Activated naive CD4-positive, alpha-beta T cell (primary cell): ENCODE measurements at places on chromosomes 7 and 10.

DNA sequence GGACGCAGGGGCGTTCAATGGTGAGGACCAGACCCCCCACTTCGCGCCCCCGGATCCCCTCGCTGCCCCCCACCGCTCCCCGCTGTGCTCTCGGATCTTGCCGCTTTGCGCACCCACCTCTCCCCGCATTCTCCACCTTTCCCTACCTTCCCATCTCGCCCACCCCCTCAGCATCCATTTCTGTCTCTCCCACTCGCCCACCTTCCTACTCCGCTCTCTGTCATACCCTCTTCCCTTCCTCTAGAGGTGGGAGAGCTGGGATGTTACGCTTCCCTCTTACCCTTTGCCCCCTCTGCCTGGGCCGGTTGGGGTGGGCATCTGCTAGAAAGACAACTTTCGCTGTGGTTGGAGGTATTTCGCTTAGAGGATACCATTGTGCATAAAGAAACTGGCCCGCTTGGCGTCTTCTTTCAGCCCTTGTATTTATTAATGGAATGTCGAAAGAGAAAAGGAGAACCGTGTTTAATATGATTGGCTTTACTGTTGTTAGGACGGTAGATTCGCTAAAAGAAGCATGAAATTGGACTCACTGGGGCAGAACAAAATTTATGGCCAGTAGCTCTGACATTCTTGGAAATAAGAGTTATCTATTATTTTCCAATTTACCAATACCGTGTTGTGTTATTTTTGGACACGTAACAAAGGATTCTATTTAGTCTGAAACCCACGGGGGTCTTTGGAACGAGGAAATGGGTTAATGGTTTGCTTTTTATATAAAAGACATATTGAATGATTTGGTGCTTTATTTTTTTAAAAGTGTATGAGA, 873 bp downstream of the PRKAR2B start:
- no peak for DNase-seq

DNA sequence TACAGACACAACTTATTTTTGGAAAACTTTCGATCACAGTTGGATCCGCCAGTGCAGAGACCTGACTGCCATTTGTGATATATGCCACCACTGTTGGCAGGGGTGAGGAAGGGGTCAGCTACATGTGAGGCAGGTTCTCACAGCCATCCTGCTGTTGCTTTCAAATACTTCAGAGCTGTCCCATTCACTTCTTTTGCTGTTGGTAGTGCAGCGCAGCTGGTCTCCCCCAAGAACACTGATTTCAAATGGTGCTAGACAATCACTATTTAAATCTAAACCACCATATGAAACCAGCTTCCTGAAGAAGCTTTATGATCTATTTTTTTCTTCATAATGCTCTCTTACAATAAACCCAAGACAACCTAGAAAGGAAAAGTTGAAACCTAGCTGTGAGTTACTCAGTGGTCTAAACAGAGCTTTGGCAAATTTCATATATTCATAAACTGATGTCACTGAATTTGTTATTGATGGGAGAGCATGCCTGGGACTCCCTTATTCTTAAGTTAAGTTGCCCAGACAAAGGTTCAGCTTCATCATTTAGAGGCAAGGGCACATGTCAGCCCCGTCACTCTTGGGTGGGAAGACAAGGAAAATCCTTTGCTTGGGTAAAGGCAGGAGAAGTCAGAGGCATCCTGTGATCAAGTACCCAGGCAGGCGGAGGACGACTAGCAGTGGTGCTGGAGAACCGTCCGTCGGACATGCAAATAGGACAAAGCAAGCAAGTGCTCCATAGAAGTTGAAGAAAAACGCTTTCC, 143.4 kb upstream of the KLF14 start:
- DNase-seq = no peak

DNA sequence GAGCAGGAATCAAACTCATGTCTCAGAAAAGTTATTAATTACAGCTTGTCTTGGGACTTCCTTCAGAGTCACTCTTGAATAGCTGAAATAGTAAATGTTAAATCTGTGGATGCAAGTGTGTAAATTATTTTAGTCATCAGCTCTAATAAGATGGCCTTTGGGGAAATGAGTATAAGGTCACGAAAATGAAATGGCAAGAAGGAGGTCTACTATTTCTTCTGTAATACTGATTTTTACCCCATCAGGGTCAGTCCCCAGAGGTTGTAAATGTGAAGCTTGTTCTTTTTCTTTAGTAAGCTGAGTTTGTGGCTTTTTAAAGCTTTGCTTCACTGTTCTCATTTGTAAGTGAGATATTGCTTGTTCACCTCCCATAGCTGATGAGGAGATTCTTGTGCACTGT, 63.9 kb downstream of the GBF1 start:
- no peak for DNase-seq

GRCh38 chr7:139081584-139081983, 27.9 kb downstream of the ZC3HAV1 start:
- DNase-seq = no peak

GRCh38 chr10:101840741-101841453, 2.7 kb downstream of the KCNIP2 start:
- DNase-seq = peak; percentile 36

DNA sequence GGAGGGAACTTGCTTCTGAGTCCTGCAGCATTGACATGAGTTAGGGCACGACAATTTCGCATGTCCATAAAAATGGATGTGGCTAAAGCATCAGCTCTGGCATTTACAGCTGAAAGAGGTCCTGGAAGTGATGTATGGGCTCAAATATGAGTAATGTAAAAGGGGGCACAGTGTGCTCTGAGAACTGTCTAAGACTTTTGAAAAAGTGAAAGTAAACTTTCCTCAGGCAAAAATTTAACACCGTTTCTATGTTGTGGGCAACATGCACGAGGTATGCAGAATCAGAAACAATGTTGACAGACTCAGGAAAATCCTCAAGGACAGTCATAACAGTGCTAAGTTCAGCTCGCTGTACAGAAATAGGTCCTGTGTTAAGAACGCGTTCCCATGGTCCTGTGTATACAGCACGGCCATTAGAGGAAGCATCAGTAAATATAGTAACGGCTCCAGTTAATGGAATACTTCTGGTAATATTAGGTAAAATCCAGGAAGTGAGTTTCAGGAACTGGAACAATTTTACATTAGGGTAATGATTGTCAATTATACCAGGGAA, 37.9 kb upstream of the AKR1C2 start:
- DNase-seq = no peak

GRCh38 chr10:47050618-47051455, 139.6 kb downstream of the PTPN20 start:
- no peak for DNase-seq

- DNase-seq = no peak
Observed at GRCh38 chr10:84340187-84340586, 11.8 kb downstream of the CCSER2 start.

DNA sequence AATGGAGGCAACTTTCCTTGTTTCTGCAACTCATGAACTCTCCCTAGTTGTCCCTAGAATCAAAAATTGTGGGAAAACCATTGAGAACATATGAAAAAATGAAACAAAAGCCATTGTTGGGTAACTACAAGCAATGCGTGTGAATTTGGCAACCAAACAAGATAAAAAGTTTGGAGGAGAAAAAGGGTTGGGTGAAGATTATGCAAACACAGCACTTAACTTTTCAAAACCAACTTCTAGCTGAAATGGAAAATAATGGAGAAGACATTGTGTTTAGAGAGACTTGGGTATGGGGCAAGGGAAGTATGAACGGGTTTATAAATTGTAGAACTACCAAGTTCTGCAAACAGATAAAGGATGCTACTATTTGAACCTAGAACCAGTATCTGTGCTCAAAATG, 89.0 kb upstream of the SVIL start:
- no peak for DNase-seq

DNA sequence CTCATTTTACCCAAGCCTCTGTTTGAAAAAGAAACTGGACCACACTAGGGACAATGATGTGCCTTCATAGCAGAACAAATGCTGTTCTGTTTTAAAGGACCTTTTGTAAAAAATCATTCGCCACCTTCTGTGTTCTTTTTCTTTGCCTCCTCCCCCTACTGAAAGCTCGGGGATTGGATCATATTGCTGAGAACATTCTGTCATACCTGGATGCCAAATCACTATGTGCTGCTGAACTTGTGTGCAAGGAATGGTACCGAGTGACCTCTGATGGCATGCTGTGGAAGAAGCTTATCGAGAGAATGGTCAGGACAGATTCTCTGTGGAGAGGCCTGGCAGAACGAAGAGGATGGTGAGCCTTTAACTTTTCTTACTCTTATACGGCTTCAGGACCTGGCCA, 62.2 kb downstream of the POLL start:
- no peak for DNase-seq

DNA sequence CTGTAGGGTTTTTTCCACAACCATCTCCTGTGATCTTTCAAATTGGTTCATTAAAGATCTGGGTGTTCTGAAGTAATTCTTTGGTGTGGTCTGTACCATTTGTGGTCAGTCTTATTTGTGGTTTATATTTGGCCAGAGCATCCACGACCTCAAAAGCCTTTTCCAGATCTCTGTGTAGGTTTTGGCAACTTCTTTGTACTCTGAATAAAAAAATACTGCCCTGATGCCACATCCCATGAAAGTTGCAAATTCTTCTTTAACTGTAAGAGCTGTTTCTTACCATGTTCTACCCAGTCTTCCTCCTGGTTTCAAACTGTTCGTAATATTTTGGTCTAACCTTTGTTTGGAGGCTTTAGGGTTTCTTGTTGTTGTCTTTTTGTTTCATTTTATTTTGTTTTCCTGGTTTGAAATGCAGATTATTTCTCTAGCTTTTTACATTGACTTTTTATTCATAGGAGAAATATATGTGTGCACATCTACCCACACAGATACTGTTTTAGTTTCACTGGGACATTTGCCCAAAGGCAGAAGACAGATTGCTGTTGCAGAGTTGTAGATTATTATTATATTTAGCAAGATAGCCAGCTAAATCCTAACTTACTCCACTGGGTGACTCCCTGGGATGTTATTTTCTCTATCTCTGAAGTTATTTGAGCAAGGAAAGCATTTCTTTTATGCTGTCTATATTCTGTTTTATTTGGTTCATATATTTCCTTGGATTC, 123.2 kb upstream of the SAMD8 start:
- no peak for DNase-seq

DNA sequence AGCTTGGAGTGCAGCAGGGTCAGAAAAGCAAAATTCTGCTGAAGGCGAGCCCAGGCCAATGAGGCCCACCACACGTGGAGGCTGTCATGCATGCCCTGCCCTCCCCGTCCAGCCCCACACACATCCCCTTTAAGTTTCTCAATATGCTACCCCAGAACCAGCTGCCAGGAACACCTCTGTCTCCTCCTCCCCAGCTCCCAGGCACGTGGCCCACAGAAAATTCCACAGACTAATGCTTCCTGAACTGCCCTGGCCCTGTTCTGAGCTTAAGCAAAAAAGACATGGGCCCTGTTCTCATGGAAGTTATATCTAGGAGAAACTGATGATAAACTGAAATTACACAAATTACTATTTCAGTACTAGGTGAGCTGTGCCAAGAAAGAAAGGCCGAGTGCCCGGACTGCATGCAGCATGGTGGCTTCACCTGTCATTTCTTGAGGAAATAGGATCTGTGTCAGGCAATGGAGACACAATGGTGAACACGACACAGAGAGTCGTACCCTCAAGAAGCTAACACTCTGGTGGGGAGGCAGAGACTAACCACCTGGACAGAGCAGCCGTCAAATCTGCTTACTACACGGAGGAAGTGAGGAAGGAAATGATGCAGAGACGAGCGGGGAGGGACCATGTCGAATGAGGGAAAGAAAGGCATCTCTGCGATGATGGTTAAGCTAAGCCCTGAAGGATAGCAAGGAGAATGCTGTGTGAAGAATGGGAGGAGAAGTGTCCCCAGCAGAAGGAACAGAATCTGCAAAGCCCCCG, 44.5 kb downstream of the PODXL start:
- no peak for DNase-seq

GRCh38 chr10:71388583-71389310, 8.0 kb upstream of the CDH23 start:
- DNase-seq = no peak

DNA sequence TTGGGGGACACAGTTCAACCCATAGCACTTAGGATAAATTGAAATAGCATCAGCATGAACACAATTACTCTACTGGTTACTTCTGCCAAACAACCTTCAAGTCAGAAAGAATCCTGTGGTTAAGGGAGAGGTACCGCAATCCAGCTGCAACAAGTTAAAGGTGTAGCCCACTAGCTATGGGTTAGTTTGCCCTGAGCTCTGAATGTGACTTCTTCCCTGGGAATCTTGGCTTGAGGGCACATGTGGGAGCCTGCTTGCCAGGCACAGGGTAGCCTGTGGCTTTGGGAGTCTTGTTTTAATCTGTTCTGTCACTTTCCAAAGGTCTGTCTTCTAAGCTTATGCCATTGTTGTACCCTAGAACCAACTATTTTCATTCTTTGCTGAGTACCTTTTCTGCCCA, 8.9 kb upstream of the SGPL1 start:
- DNase-seq = no peak

DNA sequence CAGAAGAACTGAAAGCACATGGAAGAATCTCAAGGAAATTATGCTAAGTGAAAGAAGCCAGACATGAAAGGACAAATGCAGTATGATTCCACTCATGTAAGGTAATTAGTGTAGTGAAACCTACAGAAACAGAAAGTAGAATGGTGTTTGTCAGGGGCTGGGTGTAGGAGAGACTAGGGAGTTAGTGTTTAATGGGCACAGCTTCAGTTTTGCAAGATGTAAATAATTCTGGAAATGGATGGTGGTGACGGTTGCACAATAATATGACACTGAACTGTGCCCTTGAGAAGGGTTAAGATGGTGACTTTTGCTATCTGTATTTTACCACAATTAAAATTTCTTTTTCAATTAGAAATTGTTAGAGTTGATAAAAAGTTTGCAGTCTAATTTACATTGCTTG, 157.3 kb upstream of the ADCY1 start:
- no peak for DNase-seq

DNA sequence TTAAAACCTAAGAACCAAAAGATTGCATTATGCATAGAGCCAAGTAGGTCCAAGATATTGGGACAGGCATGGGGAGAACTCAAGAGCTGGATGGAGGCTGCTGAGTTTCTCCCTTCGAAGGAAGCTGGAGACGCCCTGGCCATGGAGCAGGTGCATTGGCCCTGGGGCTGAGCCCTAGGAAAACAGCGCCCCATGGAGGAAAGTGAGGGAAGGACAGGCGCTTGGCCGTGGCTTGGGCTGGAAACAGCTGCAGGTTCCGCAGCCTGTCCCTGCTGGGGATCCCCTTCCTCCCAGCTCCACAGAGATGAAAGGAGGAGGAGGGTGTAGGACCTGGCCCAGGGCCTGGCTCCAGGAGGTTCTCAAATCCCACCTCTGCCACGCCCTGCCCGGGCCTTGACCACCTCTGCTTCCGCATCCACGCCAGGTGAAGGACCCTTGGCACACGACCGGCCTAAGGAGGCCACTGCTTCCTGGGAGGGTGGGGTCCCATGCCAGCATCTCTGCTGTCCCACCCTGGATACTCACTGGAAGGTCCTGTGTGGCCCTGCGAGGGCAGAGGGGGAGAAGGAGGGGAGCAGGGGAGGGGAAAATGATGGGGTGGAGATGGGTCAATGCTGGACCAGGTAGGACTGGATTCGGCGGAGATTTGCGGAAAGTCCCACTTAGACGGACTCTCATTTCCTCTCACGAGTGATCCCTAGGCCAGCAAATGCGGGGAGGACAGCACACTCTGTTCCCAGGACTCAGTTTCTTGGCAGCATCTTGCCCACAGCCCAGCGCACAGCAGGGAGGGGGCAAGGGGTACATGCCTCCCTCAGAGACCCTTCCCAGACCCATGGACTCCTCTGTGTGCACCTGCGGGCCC, 258.6 kb upstream of the TCERG1L start:
- no peak for DNase-seq
